ENCODE measurements at places on chromosomes 2 and 18.

DNA sequence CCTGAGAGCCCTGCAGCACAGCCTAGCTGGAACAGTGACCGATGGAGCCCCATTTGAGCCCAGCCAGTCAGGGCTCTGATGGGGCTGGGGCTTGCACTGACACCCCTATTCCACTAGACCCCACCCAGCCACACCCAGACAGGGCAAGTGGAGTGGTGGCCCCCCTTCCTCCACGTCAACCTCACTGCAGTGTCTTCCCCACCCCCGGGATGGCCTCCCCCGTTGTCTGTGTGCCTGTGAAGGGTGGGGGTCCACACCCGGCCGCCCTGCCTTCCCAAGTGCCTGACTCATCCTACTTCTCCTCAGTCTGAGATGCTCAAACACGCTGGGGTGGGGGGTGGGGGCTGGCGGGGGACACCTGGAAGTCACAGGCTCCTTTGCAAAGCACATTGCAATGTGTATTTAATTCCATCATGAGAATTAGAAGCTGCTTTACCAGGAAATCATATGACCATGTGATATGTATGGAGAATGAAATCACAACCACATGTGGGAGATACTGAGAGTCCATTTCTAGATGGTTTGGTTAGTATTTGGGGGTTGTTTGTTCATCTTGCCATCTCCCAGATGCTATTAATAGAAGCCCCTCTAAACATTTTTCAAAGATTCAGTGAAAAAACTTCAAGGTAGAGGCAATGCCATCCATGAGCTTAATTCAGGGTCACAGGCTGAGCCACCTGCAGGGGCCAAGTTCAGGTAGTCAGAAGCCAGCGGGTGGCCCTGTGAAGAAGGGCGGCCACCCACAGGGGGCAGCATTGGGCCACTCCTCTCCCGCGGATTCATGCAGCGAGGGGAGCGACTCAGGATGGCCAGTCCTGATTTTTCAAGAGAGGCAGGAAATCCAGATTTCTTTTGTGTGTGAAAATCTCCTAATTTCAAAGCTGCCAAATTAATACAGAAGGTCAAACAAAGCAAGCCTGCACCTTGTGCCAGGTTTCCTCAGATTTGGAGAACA, 22.7 kb upstream of the GMPPA start:
- ATAC-seq = peak; percentile 75

- no peak for ATAC-seq
Observed at GRCh38 chr2:56184500-56185011, 766 bp downstream of the CCDC85A start.

GRCh38 chr2:28164280-28164801, 228.3 kb upstream of the FOSL2 start:
- no peak for ATAC-seq

DNA sequence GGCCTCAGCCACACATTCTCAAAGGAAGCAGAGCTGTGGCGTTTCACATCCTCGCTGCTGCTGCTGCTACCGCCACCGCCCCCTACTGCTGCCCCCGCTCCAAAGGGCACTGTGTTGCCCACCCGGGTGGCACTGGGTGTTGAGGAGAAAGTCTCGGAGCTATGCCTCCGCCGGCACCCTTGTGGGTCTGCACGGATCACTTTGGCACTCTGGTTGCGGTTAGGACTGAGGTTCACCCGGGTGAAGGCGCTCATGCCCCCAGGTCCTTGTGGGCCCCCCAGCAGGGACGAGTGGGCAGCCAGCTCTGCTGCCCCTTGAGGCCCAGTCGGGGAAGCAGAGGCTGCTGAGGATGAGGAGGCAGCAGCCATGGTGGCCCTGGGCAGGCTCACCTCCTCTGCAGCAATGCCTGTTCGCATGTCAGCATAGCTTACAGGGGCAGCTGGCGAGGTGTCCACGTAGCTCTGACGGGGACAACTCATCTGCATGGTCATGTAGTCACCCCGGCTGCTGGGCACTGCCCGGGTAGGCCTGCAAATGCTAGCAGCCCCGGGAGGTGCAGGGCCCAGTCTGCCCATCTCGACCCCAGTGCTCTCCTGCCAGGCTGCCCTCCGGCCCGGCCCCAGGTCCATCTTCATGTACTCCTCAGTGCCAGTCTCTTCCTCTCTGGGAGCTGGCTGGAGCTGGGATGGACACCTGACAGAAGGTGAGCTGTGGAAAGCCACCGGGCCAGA, 4.2 kb downstream of the IRS1 start:
- ATAC-seq = no peak

DNA sequence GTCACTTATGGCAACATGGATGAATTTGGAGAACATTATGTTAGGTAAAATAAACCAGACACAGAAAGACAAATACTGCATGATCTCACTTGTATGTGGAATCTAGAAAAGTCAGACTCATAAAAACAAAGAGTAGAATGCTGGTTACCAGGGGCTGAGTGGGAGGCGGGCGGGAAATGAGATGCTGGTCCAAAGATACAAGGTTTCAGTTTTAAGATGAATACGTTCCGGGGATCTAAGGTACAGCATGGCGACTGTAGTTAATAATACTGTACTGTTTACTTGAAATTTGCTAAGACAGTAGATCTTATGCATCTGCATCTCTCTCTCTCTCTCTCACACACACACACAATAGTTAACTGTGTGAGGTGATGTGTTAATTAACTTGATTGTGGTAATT, 14.2 kb downstream of the FAM110C start:
- ATAC-seq = peak; percentile 76

DNA sequence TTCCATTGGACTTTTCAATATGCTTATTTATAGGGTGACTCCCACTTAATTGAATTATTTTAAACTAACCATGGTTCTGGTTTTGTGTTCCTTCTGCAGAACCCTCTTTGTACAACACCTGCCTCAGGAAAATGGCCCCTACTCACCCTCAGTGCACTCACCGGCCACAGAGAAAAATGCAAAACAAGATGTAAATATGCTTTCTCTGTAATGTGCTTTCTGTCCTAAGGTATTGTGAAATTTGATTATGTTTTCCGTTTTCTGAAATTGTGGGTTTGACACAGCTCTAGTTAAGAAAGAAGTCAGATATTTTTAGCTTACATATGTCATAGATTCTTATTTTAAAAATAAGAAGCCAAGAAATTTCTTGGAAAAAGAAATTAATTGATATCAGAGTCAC, 357.7 kb upstream of the SMIM21 start:
- no peak for ATAC-seq

DNA sequence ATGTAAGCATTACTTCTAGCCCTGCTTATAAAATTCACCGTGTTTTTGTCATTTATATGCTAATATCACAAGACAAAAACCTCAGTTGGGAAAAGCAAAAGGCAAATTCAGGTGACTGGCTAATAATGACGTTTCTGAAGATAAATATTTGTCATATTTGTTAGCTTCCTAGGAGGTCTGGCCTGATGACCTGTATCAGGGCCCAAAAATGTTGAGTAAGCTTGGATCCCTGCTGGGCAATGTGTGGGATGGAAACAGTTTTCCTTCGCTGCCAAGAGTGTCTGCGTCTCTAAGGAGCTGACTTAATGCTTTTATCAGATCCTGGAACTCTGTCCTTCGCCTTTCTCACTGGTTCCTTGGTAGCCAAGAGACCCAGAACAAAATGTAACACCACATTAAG, 230.1 kb upstream of the PXDN start:
- ATAC-seq = no peak

GRCh38 chr2:41488888-41489287, 558.9 kb upstream of the PKDCC start:
- ATAC-seq = no peak

- ATAC-seq = no peak
Observed at GRCh38 chr2:138455691-138456090, 45.9 kb upstream of the SPOPL start.

- no peak for ATAC-seq
Observed at GRCh38 chr2:72947952-72948830, 30.9 kb downstream of the EMX1 start.

DNA sequence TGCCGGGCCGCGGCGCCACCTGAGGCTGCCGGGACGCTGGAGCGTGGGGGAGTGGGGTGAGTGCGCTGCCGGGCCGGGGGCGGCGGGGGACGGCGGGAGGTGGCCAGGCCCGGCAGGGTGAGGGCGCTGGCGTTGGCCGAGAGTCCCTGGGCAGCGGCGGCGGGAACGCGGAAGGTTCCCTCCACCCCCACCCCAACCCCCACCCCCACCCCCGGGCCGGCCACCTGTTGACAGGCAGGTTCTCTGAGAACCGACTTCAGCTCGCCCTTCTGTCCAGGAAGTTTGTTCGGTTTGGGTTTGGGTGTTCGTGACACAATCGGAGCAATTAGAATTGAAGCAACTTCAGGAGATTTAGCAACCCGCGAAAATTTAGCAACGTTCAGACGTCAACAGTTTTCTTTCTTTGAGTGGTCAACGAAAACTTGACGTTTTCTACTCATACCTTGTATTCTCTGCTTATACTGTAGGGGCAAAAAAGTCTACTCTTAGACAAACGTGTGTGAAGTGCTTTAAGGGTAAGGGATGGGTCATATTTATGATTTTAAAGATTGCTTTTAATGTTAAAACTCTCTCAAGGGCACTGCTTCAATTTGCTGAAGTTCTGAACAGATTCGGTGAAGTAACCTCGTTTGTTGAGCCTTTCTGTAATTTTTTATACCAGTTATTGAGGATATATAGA, 9.3 kb downstream of the OTX1 start:
- no peak for ATAC-seq

- peak; percentile 67 for ATAC-seq
Observed at GRCh38 chr2:86139981-86140380, 33.9 kb downstream of the PTCD3 start.

DNA sequence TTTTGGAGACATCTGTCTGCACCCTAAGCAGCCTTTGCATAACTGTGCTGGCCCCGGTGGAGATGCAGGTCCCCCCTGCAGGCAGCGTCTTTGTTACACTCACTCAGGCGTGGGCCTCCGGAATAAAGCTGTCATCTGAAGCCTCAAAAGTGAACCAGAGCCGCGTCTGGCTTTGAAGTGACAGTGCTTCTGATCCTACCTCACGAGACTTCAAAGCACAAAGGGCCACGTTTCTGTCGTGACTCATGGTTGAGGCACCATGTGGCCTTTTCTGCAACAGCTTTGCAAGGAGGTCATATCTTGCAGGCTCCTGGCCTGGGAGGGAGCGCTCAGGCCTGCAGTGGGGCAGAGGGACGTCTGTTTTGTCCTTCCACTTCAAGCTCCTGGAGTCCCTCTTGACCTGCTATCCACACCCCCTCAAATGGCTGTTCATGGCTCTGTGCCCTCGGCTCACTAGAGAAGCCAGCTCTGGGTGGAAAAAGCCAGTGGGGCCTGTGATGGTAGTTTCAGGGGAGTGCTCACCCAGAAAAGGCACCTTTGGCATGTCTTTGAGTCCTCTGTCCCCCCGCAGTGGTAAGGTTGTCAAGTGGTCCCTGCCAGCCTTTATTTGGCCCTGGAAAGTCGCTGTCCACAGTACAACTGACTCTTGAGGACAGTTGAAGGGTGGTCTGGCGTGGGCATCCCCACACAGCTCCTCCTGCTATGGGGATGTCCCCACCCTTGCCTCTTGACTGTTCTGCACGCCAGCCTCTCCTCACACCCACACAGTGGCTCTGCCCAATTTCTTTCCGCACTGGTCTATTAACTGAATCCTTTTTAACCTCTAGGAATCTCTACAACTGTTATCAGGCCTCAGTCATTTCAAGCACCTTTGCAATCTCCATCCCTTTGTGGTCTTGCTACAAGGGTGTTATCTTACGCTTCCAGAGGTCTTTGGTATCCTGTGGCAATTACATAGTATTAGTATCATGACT, 19.3 kb downstream of the GPR55 start:
- ATAC-seq = peak; percentile 69

DNA sequence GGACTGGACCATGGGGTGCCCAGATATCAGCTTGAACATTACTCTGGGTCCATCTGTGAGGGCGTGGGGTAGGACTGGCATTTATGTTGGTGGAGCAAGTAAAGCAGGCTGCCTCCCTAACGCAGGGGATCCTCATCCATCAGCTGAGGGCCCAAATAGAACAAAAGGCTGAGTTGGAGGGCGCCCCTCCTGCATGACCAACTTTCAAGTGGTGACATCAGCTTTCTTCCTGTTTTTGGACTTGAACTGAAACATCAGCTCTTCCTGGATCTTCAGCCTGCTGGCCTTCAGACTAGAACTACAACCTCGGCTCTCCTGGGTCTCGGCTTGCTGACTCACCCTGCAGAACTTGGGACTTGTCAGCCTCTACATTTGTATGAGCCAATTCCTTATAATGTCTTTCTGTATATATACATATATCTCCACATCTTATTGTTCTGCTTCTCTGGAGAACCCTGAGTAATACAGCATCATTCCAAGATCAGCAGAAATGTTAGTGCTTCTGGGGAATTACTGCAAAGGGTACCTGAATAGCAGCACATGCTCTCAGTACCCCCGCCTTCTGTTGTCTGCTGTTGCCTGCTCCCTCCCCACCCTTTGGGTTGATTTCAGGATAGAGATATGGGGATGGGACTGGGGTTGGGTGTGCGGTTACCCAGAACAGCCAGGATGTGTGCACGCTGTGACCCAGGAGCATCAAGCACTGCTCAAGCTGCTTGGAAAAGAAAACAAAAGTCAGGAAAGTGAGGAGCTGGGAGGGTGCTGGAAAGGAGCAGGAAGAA, 20.0 kb downstream of the TMEM127 start:
- ATAC-seq = no peak

DNA sequence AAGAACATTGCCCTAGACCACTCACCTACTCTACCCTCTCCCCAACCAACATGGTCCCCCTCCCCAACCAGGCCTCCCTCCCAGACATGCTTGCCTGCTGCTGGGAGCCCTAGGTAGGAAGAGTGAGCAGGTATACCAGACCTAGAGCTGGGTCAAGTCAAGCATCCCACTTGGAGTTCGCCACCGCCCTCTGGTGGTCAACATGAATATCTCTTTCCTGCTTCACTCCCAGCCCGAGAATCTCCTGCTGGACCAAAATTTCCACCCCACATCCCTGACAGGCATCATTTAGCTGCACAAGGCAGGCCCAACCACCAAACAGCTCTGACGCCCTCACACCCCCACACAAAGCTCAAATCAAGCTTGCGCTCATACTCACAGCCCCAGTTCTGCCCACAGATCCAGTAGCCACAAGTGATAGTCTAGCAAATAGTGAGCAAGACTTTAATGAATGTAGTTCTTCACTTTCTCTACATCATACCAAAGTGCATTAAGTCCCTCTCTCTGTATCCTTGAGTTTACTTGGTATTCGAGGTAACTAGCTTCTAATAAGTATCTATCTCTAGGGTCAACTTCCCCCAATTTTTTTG, 116.0 kb downstream of the TNS1 start:
- peak; percentile 61 for ATAC-seq

- no peak for ATAC-seq
Observed at GRCh38 chr2:236743039-236743920, 173.7 kb downstream of the ACKR3 start.

Measured in activated T-helper 17 cell treated with anti-CD3 and anti-CD28 coated beads, Interleukin-2, amount 50 U/mL, for 72 hours (primary cell).